ENCODE measurements at places on chromosomes 2 and 18.

DNA sequence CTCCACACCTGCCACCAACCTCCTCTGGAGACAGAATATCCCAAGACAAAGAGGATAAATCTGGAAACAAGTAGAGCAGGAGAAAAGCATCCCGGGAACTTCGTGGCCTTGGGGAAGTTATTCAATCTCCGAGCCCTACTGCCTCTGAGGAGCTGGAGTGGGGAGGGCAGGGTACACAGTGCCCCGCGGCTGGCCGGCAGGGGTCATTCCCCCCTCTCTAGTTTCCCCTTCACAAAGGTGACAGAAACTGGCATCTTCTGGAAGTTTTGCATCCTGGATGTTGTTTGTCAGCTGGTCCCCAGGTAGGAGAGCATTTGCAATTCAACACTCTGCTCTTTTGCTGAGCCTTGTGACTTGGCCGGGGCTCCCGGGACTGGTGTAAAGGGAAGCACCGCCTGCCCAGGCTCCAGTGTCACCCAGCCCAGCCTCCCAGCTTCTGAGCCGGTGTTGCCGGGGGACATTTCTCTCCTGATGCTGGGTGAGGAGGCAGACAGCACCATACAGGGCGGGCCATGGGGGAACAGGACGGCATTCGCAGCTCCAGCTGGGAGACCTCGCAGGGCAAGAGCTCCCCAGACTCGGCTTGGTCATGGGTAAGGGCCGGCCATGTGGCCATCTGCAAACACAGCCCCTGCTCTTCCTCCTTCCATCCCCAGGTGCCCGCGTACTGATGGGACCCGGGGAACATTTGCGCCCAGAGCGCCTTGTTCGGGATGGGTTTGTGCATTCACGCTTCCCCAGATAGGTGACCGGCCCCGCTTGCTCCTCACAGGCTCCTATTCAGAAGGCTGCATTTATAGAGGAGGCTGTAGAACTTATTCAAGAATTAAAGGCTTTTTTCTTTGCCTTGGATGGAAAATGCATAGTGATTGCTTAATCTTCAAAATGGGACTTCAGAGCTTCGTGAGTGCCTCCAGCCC, 7.4 kb upstream of the NTSR2 start:
- no peak for DNase-seq

DNA sequence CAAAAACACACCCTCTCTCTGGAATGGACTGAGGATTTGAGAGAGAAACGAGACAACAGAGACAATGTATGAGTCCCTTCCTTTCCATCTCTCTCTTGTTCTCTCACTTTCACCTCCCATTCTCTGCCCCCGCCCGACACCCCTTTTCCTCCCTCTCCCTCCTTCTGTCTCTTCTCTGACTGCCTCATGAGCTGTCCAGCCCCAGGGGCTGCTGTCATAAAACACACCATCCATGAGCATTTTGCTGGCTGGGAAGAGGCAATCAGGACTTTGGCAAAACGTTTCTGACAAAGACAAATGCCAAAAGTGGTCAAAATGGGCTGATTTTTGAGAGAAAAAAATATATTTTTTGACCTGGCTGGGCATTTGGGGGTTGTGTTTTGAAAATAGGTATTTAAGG, 377.2 kb downstream of the EN1 start:
- no peak for DNase-seq

- DNase-seq = no peak
Measured at GRCh38 chr2:208285853-208286252, 19.8 kb downstream of the PIKFYVE start.

DNA sequence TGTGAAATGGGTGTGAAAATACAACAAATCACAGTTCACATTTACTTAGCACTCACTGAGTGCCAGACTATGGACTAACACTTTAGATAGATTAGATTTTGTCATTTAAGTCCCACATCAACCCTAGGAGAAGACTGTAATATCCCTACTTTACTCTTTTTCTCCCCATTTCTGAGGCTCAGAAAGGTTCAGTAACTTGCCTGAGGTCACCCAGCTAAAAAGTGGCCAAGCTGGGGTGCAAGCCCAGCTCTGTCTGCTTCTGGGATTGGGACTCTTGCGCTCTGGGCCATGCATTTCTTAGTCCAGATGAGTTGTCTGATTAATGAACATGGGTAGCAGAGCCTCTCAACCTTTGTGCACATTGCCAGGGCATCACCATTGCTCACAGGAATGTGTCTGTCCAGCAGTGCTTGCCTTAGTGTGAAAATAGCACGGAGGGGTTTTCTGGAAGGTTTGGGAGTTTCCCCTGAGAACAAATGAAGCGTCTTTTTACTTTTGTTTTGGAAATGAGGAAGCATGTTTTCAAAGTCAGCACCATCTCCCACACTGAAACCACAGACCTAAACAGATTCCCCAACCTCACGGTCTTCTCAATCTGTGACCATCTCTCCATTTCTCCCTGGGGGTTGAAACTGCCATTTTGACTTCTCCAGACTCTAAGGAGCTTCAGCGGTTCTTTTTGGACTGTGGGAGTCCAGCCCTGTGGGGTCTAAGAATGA, 31.9 kb downstream of the NRP2 start:
- no peak for DNase-seq

DNA sequence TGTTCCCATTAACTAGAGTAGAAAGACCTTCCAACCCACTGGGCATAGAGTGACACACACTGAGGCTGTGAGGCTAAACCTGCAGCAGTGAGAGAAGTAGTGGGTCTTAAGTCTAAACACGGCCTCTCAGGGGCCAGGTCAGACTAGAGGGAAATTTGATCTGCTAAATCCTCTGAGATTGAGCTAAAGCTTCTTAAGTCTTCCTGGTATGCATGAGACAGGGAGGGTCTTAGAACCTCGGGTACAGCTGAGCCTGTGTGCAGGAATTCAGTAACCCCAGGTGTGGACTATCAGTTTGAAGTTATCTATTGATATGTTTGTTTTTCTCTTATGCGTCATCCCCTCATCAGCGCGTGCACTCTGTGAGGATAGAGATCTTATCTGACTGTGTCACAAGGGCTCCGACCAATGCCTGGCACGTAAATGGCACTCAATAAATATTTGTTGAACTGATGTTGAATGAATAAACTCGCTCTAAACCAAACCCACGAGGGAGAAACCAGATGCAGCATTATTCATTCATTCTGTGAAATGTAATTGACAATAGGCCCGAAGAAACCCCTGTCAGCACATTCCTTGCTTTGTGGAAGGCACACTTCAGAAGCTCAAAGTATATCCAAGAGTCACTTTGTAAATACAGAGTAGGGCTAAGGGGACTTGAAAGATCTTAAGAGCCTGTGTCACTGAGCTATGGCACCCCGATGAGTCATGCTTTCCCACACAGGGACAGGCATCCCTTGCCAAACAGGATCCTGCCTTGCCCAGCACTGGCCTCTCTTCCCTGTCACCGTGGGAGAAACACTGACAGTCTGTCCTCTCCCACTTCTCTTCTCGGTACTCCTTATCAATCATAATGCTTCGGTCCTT, 21.7 kb upstream of the RAB10 start:
- no peak for DNase-seq

GRCh38 chr2:219426534-219427136, 8.0 kb upstream of the SPEG start:
- no peak for DNase-seq

DNA sequence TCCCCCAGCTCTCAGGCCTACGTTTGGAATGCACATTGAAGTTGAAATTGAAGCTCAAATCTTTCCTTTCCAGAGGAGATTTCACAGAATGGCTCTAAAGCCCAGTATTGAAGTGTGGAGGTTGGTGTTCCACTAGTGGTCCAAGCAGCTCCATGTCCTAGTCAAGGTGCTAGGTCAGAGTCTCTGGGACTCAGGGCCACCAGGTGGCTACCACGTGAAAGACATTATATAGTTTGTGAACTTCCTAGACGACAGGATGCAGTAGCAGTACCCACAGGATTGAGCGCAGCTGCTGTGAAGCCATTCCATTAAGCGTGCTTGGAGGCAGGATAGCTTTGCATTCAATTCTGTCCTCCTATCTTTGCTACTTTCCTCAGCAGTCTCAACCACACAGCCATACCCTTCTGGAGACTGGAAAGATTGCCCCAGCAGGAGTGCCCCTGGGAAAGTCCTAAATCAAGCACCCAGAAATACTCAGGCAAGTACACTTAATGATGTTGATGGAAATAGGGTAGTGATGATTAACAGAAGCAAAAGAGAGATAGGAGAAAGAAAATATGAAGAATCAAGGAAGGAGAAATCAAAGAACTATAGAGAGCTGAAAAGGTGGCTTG, 4.7 kb upstream of the TGFA start:
- no peak for DNase-seq

GRCh38 chr2:117656546-117656945, 157.9 kb upstream of the DDX18 start:
- no peak for DNase-seq

DNA sequence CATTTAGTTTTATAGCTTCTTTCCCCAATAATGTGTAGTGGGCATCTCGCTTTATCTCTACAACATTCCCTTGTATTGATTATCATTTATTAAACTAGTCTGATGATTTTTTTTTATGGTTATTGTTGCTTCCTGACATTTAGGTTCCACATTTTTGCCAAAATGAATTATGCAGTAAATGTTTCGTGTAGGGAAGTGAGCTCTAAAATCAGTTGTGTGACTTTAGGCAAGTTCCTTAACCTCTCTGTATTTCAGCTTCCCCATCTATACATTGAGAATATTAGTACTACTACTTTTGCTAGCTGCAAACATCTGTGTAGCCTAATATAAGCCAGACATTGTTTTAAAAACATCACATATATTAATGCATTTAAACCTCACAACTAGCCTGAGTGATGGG, 22.9 kb downstream of the SOCS6 start:
- no peak for DNase-seq

DNA sequence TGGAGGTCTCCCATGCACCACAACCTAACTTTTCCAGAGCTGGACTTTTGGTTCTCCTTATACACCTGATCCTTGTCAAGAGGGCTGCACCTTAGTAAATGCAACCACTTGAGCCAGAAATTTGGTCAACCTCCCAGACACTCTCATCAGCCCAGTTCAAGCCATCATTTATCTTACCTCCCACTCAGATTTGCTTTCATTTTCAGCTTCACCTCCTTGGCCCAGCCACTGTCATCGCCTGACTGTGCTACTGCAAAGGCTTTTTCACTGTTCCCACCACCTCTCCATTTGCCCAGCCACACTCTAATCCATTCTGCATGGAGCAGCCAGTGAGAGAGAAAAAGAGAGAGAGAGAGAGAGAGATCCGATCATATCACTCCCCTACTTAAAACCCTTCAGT, 112.4 kb upstream of the DDX18 start:
- DNase-seq = no peak

- DNase-seq = no peak
Measured at GRCh38 chr2:182973441-182974352, 64.6 kb downstream of the NCKAP1 start.

DNA sequence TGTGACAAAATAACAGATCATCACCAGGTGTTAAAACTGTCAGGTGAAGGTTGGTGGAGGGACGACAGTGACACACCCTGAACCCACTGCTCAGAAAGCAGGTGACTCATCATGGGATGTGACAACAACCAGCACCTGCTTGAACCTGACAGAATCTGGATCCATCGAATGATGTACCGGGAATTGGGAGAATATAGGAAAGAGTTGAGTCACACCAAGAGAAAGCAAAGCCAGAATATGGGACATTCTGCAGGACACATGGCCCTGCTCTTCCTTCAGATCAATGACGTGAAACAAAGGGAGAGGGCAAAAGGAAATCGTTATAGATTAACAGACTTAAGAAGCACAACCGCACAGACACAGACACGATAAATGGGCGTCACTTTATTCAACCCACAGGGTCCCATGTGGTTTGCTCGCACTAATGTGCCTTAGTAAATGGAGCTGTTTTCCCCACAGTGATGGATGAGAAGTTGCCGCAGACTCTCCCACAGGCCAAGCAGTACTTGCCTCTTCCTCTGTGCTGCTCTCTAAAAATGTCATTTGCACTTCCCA, 100.1 kb downstream of the CRACDL start:
- no peak for DNase-seq

- DNase-seq = no peak
Measured at GRCh38 chr2:122112216-122113005, 357.0 kb downstream of the TSN start.

GRCh38 chr2:73301636-73302035, 8.3 kb upstream of the EGR4 start:
- DNase-seq = no peak

DNA sequence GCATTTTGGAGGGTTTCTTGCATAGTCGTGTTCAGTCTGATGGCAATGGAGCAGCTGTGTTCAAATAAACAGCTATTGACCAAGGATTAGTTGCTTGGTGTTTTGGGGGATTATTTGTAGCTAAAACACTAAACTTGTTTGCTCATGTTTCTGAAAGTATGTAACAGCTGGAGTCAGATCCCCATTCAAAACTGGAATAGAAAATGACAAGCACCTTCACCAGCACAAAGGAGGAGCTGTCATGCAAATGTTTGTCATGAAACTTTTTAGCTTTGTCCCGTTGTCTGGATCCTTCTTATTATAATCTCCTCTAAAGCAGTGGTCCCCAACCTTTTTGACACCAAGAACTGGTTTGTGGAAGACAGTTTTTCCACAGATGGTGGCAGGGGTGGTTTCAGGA, 96.9 kb upstream of the ZNF236 start:
- DNase-seq = no peak

DNA sequence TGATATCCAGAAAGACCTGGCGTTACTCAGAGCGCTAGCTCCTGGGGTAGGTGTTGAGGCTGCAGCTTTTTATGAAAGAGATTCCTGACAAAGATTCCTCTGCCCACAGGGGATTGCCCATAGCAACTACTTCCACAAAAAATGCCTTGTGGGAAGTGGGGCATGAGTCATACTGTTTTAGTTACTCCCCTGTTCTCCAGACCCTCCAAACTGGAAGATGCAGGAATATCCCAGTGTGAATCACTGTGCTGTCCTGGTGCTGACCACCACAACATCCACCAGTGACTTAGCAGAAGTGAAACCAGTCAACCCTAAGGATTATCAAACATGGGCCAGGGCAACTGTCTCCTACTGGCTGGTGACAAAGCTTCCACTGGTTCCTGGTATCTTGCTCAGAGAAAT, 61.8 kb downstream of the CDH2 start:
- no peak for DNase-seq

- no peak for DNase-seq
Measured at GRCh38 chr2:132618734-132619133, 51.3 kb downstream of the LYPD1 start.

- no peak for DNase-seq
Measured at GRCh38 chr2:95043300-95044093, 18.0 kb downstream of the MAL start.

DNA sequence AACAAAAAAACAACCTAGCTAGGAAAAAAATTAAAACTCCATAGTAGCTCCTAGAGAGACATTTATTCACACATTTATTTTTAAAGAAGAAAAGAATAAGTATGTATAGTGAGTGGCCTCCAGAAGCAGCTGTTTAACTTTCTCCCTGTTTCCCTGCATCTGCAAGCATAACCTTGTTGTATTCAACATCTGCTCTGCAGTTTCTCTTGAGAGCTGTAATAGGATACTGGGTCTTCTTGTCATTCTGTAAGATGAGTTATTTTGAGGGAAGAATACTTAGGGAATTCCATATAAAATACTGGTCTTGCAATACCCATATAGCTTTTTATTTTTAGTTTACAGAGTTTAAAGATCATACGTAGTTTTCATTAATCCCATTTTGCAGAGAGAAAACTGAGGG, 246.6 kb downstream of the LRRTM1 start:
- no peak for DNase-seq

Measured in progenitor cell of endocrine pancreas (in vitro differentiated cells).